Activated CD4-positive, alpha-beta T cell treated with anti-CD3 and anti-CD28 coated beads, Interleukin-2, amount 10 ng/mL, durations not matched to agents 24 days and 14 days (primary cell): ENCODE measurements at places on chromosomes 6 and 20. TPM values are rescaled to one million over a fixed set of nuclear protein-coding genes. Genes with fewer than 3 reads are reported as not detected.

KIF25 gene
- not detected in 2 replicates for total RNA-seq

BMP7 gene
- 0.07 TPM in 1 of 2 replicates, not detected in the other for total RNA-seq

ADGRF1 gene
- not detected in 2 replicates for total RNA-seq

ARFGEF3 gene
- total RNA-seq: 0.47 TPM in 2 replicates

DNA sequence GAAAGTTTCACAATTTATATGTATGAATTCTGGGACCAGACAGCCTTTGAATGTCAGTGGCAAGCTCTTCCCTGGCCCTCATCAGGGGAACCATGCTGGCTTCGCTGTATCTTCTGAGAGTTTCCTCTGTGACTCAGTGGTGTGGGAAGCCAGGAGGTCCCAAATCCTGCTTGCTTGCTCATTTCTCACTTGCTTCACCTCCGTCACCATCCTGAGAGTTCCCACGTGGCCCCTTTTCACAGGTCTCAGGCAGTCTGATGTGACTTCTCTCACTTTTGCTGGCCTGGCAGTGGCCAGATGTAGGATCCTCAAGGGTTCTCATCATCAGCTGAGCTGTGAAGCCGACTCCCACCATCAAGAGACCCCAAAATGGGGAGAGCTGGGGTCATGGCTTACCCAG, 28.4 kb upstream of the RIN2 start:
- no peak for DNase-seq
- H3K27me3 ChIP-seq: no peaks in the 10 kb centered on the region
- no peak overlapping the region for H3K4me3 ChIP-seq
- H3K27ac ChIP-seq: no peak overlapping the region
- H3K4me1 ChIP-seq: no peaks in the 10 kb centered on the region

- no peak overlapping the region for H3K4me3 ChIP-seq
- H3K27me3 ChIP-seq: peaks cover 10% of the 10 kb centered on the region
- DNase-seq: no peak
- H3K4me1 ChIP-seq: no peaks in the 10 kb centered on the region
These were observed 133.6 kb downstream of the SH3BGRL2 start for GRCh38 chr6:79764747-79765146.

DNA sequence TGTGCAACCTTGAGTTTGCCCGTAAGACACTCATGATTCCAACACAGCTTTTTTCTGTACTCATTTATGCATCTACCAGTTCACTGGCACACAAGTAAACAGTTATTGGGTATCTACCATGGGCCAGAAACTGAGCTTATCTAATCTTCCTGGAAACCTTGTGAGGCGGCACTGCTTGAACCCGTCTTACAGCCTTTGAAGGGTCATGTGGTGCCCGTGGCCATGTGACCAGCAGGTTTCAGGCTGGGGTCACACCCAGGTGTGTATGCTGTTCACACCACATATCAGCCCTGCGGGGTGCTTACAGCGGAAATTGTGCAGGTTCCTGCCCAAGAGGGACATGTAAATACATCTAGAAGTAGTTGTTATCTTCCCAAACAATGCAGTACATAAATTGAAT, 6.1 kb downstream of the THBD start:
- H3K4me3 ChIP-seq: no peak overlapping the region
- no peaks in the 10 kb centered on the region for H3K36me3 ChIP-seq
- no peak overlapping the region for H3K27ac ChIP-seq
- H3K4me1 ChIP-seq: no peaks in the 10 kb centered on the region

- DNase-seq: no peak
- no peaks in the 10 kb centered on the region for H3K4me1 ChIP-seq
- H3K36me3 ChIP-seq: no peaks in the 10 kb centered on the region
- H3K27me3 ChIP-seq: peaks cover 23% of the 10 kb centered on the region
- H3K27ac ChIP-seq: no peak overlapping the region
- no peak overlapping the region for H3K4me3 ChIP-seq
These were observed 127.4 kb downstream of the MYLK4 start for GRCh38 chr6:2623295-2623694.

- peaks cover 17% of the 10 kb centered on the region for H3K36me3 ChIP-seq
- H3K4me3 ChIP-seq: no peak overlapping the region
- no peak overlapping the region for H3K27ac ChIP-seq
- H3K27me3 ChIP-seq: no peaks in the 10 kb centered on the region
- DNase-seq: no peak
- no peaks in the 10 kb centered on the region for H3K4me1 ChIP-seq
These were observed 38.6 kb upstream of the VSTM2L start for GRCh38 chr20:37864298-37864697.

DNA sequence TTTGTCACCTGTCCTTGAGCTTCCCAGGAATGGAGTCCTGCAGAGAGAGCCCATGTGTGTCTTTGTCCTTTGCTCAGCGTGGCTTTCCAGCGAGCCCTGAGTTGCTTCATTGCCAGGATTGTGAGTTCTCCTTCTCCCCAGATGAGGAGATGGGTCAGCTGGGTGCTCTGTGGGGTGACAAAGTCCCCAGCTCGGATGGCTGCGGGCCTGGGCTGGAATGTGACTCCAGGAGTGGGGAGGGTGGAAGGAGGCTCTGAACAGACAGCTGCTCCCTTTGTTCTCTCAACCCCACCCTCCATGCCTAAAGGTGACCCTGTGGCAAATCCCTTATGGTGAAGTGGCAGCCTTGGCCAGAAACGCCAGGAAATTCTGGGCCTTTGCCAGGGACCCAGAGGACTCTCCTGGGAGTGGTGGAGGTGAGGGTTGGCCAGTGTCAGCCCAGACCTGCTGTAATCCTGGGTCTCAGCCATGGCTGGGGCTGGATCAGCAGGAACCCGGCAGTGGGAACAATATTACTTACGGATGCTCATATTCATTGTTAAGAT, 44.4 kb upstream of the CST5 start:
- no peak overlapping the region for H3K4me3 ChIP-seq
- DNase-seq: no peak
- no peaks in the 10 kb centered on the region for H3K36me3 ChIP-seq
- no peaks in the 10 kb centered on the region for H3K27me3 ChIP-seq
- H3K27ac ChIP-seq: no peak overlapping the region
- H3K4me1 ChIP-seq: peaks cover 18% of the 10 kb centered on the region

DNA sequence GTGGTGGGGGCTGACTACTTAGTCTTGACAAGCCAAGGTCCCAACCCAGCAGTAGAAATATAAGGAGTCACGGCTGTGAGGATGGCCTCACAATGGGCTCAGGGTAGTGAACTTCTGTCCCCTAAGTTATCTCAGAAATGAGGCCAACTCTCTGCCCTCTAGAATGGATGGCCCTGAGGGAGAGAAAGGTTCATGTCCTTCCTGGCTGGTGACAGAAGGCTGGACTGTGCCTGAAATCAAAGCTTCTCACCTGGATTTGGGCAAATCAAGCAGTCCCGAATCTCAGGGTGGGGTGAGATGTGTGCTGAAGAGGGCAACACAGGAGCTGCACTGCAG, 12.7 kb downstream of the RRP36 start:
- peaks cover 57% of the 10 kb centered on the region for H3K36me3 ChIP-seq
- no peak overlapping the region for H3K27ac ChIP-seq
- H3K4me3 ChIP-seq: no peak overlapping the region
- no peaks in the 10 kb centered on the region for H3K27me3 ChIP-seq

DNA sequence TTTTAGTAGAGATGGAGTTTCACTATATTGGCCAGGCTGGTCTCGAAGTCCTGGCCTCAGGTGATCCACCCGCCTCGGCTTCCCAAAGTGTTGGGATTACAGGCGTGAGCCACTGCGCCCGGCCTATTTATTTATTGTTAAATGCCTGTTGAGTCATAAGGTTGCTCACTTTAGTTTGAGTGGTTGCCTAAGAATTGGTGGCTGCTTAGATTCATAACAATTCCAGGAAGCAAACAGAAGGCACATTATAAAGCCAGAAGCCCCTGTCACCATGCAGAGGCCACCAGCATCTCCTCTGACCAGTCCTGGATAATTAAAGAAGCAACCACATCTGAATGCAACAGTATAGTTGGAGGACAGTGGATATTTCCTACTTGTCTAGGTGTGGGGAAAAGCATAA, 24.0 kb upstream of the ARMH2 start:
- H3K27ac ChIP-seq: no peak overlapping the region
- H3K4me3 ChIP-seq: no peak overlapping the region
- H3K27me3 ChIP-seq: no peaks in the 10 kb centered on the region
- no peak for DNase-seq

DNA sequence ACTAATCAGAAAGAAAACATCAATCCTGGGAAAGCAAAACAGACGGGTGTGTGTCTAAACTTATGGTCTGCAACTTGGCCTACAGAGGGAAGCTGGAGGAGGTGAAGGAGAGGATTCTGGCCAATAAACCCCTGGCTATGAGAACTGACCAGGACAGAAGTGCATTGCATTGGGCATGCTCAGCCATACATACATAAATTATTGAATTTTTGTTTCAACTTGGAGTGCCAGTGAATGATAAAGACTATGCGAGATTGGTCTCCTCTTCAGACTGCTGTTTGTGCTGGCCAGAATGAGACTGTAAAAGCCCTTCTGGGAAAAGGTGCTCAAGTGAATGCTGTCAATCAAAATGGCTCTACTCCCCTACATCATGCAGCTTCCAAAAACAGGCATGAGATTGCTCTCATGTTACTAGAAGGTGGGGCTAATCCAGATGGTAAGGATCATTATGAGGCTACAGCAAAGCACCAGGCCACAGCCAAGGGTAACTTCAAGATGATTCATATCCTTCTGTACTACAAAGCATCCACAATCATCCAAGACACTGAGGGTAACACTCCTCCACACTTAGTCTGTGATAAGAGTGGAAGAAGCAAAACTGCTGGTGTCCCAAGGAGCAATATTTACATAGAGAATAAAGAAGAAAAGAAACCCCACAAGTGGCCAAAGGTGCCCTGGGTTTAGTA, 17.4 kb downstream of the ADNP start:
- H3K27ac ChIP-seq: peak overlapping the region; percentile 59
- peaks cover 59% of the 10 kb centered on the region for H3K4me1 ChIP-seq
- H3K4me3 ChIP-seq: no peak overlapping the region

DNA sequence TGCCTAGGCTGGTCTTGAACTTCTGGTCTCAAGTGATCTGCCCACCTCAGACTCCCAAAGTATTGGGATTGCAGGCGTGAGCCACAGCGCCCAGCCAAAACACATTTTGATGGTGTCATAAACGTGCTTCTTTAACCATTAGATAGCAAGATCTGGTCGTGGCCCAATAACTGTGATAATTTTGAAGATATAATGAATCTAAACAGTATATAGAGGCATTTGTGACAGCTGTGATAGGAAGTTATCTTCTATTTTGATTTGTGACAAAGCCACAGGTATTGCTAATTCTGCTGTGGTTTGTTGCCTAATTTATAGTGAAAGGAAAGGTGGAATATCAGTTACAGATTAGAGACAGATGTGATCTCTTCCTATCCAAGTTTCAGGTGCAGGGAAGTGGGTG, 695 bp upstream of the OXT start:
- H3K36me3 ChIP-seq: peaks cover 4% of the 10 kb centered on the region
- peak overlapping the region; percentile 73 for H3K4me3 ChIP-seq
- H3K4me1 ChIP-seq: peaks cover 22% of the 10 kb centered on the region
- DNase-seq: no peak
- peaks cover 4% of the 10 kb centered on the region for H3K27me3 ChIP-seq
- H3K27ac ChIP-seq: peak overlapping the region; percentile 21

- no peak for DNase-seq
- H3K27me3 ChIP-seq: no peaks in the 10 kb centered on the region
- H3K4me3 ChIP-seq: no peak overlapping the region
- H3K36me3 ChIP-seq: no peaks in the 10 kb centered on the region
These were observed 39.6 kb upstream of the NOX3 start for GRCh38 chr6:155495011-155495768.
